Trophoblast cell (in vitro differentiated cells and primary cell): ENCODE measurements at places on chromosomes 6 and 20.

DNA sequence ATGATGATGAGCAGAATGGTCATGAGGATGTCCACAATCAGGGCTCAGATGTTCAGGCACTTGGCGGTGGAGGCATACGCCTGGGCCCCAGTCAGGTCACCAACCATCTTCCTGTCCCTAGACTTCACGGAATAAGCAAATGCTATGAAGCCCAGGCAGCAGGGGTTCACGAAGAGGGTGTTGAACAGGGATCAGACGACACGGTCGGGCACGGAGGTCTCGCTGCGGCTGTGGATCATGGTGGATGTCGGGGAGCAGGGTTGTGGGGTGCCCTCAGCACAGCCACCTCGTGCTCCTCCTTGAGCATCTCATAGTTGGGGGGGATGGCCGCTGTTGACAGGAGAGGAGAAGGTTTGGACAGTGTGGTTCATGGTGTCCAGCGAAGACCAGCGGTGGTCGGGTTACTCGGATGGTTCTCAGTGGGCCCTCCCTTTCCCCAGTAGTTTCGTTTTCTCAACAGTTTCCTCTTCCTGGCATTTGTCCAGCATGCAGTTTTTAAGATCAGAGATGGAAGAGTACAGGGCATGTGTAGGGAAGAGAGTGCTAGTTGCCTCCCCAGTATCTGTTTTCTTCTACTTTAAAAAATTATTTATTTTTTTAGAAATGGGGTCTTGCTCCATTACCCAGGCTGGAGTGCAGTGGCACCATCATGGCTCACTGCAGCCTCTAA, 20.3 kb upstream of the SPDEF start:
- DNase-seq: no peak

GRCh38 chr6:112626468-112627082, 279.4 kb downstream of the RFPL4B start:
- no peak for DNase-seq

DNA sequence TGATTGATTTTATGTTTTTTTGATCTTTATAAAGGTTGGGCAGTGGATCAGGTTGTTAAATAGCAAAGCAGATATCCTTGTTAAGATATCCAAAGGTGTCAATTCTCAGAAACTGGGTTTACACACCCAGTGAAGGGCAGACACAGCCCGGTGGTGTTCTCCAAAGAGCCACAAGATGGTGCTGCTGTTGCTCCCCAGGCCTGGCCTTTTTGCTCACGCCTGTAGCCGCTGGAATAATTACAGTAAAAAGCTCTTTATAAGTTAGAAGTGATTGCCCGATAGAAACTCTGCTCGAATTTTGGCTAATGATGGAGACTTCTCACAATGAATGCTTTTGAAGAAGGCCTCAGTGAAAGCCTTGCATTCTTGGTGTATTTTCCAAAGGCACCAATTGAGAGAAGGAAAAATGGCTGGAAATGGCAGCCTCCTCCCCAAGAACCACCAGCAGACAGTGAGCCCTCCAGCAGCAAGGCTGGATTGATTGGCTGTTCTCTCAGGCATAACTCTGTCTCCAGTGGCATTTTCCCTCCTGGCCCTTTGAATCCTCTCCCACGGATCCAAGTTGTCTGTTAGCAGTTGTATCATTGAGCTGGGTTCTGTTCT, 120.5 kb upstream of the CHD6 start:
- peak; percentile 33 for DNase-seq

- peak; percentile 19 for DNase-seq
Observed at GRCh38 chr6:138647006-138647405, 126.6 kb upstream of the CCDC28A start.

- no peak for DNase-seq
Observed at GRCh38 chr6:137676888-137677287, 182.7 kb upstream of the OLIG3 start.

DNA sequence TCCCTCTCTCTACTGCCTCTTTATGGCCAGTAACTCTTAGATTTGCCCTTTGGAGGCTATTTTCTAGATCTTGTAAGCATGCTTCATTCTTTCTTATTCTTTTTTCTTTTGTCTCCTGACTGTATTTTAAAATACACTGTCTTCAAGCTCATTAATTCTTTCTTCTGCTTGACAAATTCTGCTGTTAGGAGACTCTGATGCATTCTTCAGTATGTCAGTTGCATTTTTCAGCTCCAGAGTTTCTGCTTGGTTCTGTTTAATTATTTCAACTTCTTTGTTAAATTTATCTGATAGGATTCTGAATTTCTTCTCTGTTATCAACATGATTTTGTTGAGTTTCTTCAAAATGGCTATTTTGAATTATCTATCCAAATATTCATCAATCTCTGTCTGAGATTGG, 25.0 kb upstream of the SDCBP2 start:
- no peak for DNase-seq

GRCh38 chr20:41428285-41428684, 61.7 kb upstream of the EMILIN3 start:
- DNase-seq: peak; percentile 51

DNA sequence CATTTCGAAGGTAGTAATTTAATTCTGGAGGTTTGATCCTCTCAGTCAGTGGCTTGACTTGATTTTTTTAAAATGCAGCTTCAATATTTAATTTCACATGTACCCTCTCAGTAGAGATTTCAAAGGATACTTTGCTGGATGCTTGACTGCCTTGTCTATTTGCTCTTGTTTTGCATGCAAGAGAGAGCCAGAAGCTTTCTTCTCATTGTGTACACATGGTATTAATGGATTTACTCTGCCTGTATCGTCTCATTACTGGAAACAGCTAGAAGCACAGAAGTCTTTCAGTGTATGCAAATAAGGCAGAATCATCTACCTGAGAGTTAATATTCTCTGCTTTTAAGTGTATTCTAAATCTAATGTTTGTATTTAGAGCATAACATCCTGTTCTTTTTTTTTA, 84.3 kb upstream of the FOXO3 start:
- DNase-seq: no peak

DNA sequence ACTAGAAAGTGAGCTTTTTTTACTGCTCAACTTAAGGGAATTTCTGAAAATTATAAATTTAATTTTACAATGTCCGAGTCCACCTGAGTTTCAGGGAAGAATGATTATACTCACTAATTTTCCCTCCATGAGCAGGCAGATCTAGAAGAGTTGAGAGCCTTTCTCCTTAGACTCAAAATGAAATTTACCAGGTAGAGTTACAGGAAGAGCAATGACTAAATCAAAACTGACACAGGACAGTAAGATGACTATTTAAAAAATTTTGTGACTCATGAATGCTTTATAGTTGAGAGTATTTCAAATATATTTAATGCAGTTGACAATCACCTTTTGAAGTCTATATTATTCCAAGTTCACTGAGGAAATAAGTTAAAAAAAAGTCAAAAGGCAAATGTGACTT, 198.1 kb upstream of the NRSN1 start:
- DNase-seq: no peak

GRCh38 chr6:13431861-13432465, 55.4 kb downstream of the GFOD1 start:
- no peak for DNase-seq

GRCh38 chr20:50533061-50533460, 22.9 kb downstream of the PTPN1 start:
- no peak for DNase-seq
